Stimulated activated naive CD4-positive, alpha-beta T cell (primary cell): ENCODE measurements at places on chromosomes 12 and 14.

- no peak for DNase-seq
These were observed 418.1 kb downstream of the LRIG3 start for GRCh38 chr12:58502226-58502625.

GRCh38 chr12:100164153-100164704 is 21.6 kb upstream of the BLTP3B start:
- DNase-seq = no peak

GRCh38 chr14:105092171-105093037 is 27.2 kb upstream of the GPR132 start:
- peak; percentile 9 for DNase-seq

- DNase-seq = no peak
These were observed 866 bp upstream of the PITPNM2 start for GRCh38 chr12:123151457-123152454.

- no peak for DNase-seq
These were observed 89.1 kb upstream of the STAC3 start for GRCh38 chr12:57340104-57340503.

DNA sequence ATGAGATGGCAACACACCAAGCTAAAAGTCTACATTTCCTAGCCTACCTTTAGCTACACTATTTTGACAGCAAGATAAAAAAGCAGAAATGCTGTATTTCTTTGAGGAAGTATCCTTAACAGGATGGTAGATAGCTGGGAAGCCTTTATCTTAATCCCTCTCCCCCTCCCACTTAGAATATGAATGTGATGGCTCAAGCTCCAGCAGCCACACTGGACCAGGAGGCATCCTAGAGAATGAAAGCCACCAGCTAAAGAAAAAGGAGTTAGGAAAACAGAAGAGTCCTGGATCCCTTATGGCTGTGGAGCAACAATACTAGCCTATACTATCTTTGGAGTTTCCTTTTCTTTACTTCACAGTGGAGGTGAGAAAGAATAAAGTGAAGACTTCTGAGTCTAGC is 15.1 kb downstream of the NAP1L1 start:
- DNase-seq = no peak

DNA sequence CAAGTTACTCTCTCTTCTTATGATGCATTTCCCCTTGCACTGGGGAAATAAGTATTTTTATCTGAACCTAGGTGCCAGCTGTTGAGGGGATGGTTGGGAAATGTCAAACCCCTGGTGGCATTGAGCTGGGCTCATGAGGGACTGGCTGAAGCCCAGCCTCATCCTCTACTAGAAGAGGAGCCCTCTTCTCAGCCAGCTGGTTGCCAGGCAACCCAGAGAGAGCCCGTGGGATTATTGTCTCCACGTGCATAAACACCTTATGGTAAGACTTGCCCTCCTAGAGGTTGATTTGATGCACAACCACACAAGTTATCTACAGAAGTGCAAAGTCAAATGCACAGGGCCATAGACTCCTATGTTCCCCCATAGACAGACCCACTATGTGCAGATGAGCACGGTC is 89.8 kb downstream of the WSCD2 start:
- no peak for DNase-seq

GRCh38 chr14:68492381-68493151 is 300.3 kb downstream of the ZFP36L1 start:
- no peak for DNase-seq

- no peak for DNase-seq
These were observed 1.4 kb upstream of the ANO4 start for GRCh38 chr12:100793182-100793581.

DNA sequence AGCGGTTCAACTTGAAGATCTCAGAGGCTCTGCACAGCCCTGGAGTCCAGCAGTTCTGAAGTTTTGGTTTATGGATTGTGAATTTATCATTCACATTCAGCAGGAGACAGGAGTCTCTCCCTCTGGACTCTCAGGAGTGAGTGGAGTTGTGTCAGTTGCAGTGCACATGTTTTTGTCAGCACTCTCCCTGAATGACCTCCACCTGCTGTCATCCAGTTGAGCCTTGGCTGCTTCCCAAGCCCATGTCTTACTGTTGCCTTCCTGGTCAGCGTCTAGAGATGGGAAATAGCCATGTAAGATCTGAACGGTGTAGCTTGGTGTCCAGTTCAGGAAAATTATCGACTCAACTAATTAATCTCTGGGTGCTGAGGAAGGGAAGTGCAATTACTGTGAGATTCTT is 133.2 kb downstream of the PRKCH start:
- DNase-seq = no peak

- no peak for DNase-seq
These were observed 113.2 kb downstream of the CAND1 start for GRCh38 chr12:67382241-67382871.

GRCh38 chr12:1553987-1554982 is 40.1 kb downstream of the FBXL14 start:
- no peak for DNase-seq

GRCh38 chr14:89332031-89332430 is 85.0 kb downstream of the FOXN3 start:
- no peak for DNase-seq

- no peak for DNase-seq
These were observed 92.5 kb downstream of the VCPKMT start for GRCh38 chr14:50023671-50024490.

DNA sequence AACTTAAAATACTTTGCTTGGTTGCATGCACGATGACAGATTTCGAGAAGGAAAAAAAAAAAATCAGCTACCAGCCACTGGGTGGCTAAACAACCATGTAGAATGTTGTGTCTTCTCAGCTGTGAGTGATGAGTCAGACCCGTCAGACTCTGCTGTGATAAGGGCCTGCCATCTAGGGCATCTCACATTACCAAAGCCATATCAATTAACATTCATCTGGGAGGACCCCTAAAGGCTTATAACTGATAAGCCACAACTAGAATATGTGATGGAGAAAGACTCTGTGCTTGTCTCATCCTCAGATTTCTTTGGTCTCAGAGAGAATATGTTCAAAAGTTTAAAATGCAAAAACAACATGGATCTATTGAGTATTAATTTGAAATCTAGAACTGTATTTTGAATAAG is 111.5 kb downstream of the PAX9 start:
- no peak for DNase-seq

GRCh38 chr12:51852404-51853137 is 4.1 kb upstream of the FIGNL2 start:
- DNase-seq = no peak

GRCh38 chr12:101759396-101760047 is 20.3 kb upstream of the SYCP3 start:
- DNase-seq = no peak

- DNase-seq = peak; percentile 33
These were observed 1.5 kb downstream of the WNK1 start for GRCh38 chr12:753611-754472.

- no peak for DNase-seq
These were observed 24.8 kb downstream of the PLEK2 start for GRCh38 chr14:67387195-67387594.

DNA sequence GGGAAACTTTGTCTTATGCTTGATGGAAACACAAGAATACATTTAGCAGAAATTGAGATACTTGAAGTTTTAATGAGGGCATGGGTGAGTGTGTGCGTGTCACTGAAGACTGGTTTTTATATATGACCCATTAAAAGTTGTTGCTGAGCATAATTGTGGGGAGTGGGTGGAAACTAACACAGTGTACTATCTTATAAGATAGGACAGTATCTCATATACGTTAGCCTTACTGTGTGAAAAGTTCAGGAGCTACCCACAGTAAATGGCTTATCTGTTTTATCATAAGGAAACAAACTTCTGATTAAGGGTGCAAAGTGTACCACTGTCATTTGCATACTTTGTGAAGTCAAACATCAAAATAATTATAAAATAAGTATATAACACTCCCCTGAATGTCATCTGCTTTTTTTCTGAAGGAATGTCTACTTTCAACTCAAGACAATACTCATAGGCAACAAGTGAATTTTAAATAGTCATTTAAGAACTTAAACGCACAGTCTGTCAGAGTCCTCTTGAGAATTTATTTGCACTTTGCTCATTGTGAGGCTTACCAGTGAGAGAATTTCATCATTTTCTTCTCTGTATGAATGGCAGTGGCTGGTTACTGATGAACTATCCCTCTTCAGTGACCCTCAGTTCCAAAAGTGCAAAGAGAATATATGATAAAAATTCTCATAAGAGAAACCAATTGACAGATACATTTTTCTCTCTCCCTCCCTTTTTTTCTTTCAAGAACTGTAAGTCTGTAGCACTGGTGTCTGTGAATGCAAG is 4.2 kb downstream of the PDE3A start:
- no peak for DNase-seq
